ENCODE measurements at places on chromosomes 12 and 14.

DNA sequence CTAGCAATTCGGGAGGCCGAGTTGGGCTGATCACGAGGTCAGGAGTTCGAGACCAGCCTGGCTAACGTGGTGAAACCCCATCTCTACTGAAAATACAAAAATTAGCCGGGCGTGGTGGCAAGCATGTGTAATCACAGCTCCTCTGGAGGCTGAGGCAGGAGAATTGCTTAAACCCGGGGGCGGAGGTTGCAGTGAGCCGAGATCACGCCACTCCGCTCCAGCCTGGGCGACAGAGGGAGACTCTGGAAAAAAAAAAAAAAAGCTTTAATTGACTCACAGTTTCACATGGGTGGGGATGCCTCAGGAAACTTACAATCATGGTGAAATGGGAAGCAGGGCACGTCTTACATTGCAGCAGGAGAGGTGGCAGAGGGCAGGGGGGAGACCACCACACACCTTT lies 30.6 kb upstream of the SLC2A3 start:
- no peak for DNase-seq

GRCh38 chr12:87815771-87816585 lies 213.2 kb downstream of the C12orf50 start:
- no peak for DNase-seq

DNA sequence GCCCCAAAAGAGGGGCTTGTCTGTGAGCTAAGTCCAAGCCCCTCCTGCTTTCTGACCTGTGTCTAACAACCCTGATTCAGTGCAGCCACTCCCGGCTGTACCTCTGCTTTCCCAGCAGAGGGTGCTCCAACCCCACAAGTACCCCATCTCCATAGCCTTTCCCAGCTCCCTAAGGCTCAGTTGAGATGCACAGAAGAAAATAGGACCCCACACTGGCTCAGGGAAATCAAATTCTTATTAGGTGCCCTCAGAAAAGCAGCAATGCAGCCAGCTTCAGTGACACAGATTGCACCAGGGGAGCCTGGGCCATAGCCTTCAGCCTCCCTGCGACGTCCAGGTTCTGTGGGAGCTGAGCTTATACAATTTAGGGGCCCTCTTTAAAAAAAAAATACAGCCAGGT lies 49.9 kb downstream of the LRRC74A start:
- peak; percentile 65 for DNase-seq

- peak; percentile 40 for DNase-seq
Observed at GRCh38 chr12:98743362-98743953, 98.4 kb downstream of the APAF1 start.

DNA sequence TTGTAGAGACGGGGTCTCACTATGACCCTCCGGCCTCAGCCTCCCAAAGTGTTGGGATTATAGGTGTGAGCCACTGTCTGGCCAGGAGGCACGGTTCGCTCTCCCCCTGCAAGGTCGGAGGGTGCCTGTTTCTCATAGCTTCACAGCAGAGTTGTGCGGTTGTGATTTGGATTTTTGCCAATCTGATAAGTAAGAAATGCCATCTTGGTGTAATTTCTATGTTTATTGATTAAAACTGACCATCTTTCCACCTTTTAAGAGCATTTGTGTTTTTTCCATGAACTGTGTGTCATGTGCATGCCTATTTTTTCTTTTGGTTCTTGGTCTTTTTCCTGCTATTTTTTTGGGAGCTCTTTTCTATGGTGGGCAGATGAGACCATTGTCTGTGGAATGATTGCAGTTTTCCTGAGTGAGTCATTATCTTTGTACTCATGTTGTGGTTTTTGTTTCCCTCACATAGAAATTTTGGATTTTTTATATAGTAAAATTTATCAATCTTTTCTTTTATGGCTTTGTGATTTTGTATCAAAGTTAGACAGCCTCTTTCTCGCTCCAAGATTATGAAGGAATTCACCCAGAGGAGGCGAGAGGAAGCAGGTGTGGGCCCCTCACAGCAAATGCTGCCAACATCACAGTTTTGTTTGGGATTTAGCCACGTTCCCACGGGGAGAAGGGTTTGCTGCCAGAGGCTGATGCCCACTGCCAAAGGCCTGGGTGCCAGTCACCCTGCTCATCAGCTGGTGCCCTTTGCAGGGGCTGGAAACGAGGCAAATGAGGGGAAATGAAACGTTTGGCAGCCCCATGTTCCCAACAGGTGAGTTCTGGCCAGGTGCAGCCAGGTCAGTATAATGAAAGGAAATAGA lies 47.2 kb downstream of the RFX4 start:
- DNase-seq, result no peak

DNA sequence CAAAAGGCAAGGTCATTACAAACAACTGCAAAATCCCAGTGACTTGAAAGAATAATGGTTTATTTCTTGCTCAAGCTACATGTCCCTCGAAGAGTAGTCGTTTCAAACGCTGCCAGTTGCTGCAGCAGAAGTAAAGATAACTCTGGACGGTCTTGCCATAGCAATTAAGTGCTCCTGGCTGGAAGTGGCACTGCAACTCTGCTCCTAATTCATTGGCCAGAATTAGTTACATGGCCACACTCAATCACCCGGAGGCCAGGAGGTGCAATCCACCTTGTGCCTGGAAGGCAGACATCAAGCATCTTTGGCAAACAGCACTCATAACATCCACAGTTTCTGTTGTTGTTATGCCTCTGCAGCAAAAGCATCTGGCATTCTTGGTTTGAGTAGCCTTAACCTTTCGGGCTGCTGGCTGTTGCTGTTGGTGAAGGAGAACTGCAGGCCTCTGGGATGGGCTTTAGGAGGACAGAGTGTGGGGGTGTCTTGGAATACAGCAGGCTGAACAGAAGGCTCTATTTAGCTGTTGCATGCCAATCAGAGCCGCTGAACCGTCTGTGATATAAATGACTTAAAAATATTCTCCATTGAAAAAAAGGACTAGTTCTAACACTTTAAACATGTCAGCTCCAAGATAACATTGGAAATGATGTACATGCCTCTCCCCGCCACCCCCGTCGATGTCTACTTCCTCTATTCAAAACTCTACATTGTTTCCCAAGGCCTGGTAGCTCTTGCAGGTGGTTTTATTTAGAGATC lies 123.5 kb upstream of the DYRK2 start:
- no peak for DNase-seq

GRCh38 chr12:98422812-98423211 lies 92.6 kb upstream of the TMPO start:
- no peak for DNase-seq

DNA sequence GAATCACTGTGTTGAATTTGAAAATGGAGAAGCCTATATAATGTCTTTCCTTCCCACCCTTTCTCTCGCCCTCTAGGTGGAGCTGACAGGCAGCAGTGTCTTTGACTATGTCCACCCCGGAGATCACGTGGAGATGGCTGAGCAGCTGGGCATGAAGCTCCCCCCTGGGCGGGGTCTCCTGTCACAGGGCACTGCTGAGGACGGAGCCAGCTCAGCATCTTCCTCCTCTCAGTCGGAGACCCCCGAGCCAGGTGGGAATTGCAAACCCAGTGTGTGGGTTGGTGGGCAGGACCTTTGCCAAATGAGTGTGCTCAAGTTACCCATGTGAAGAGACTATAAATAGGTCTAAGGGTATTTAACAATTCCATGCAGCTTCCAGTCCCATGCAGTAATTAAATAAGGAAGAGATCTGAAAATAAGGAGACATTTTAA lies 274.7 kb downstream of the EGLN3 start:
- no peak for DNase-seq

DNA sequence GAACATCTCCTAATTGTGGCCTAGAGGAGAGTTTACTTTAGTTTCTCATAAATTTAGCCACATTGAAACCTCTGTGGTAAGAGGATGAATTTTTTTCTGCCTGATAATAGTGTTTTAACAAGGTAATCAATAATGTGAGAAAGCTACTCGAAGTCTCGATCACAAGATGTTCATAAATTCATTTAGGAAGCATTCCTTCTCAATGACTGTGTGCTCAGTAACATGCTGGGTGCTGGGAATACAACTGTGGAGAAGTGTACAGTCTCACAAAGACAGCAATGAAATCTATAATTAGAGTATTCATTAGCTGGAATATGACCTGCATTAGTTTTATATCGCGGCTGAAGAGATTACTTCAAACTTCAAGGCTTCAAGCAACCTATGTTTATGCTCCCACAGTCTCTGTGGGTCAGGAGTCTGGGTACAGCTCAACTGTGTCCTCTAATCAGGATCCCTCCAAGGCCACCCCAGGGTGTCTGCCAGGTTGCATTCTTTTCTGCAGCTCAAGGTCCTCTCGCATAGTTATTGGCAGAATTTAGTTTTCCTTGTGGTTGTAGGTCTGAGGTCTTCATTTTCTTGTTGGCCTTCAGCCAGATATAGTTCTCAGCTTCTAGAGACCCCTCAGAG lies 167.6 kb downstream of the ANO4 start:
- no peak for DNase-seq

- DNase-seq, result peak; percentile 73
Observed at GRCh38 chr12:57280211-57281062, 29.4 kb upstream of the STAC3 start.
